Ovary (tissue), 10 donors: ENCODE measurements at places on chromosomes 1 and 21.

GRCh38 chr1:117605164-117605773, 579 bp upstream of the TENT5C start:
- DNase-seq: no peak
- peak overlapping the region; percentile 94 for H3K4me3 ChIP-seq
- H3K27me3 ChIP-seq: no peaks in the 10 kb centered on the region
- H3K27ac ChIP-seq: peak overlapping the region; percentile 89
- H3K36me3 ChIP-seq: no peaks in the 10 kb centered on the region

GRCh38 chr1:165114022-165114888, 242.3 kb downstream of the LMX1A start:
- H3K27ac ChIP-seq: no peak overlapping the region
- no peak for DNase-seq
- no peaks in the 10 kb centered on the region for H3K27me3 ChIP-seq
- H3K4me3 ChIP-seq: no peak overlapping the region

GRCh38 chr1:83596331-83596730, 402.6 kb downstream of the TTLL7 start:
- no peak overlapping the region for H3K27ac ChIP-seq
- no peaks in the 10 kb centered on the region for H3K27me3 ChIP-seq
- no peak for DNase-seq
- H3K36me3 ChIP-seq: no peaks in the 10 kb centered on the region
- H3K4me1 ChIP-seq: no peaks in the 10 kb centered on the region
- no peak overlapping the region for H3K4me3 ChIP-seq

- H3K27ac ChIP-seq: no peak overlapping the region
- peaks cover 3% of the 10 kb centered on the region for H3K4me1 ChIP-seq
- DNase-seq: peak; percentile 85
- H3K36me3 ChIP-seq: no peaks in the 10 kb centered on the region
Observed at GRCh38 chr21:42674351-42674940, 21.0 kb downstream of the PDE9A start.

DNA sequence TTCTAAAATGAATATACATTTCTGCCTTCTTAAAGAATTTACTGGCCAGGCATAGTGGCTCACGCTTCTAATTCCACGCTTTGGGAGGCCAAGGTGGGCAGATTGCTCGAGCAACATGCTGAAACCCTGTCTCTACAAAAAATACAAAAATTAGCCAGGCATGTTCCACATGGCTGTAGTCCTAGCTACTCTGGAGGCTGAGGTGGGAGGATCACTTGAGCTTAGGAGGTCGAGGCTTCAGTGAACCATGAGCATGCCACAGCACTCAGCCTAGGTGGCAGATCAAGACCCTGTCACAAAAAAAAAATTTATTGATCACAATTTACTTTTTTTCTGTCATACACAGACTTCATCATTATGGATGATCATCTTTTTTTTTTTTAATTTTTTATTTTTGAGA, 11.5 kb downstream of the CDC14A start:
- peaks cover 5% of the 10 kb centered on the region for H3K4me1 ChIP-seq
- H3K27ac ChIP-seq: no peak overlapping the region
- no peaks in the 10 kb centered on the region for H3K27me3 ChIP-seq
- no peak for DNase-seq
- H3K4me3 ChIP-seq: no peak overlapping the region
